ENCODE measurements at places on chromosomes 11 and 22.
A peak's percentile ranks its signal among the peaks of the same experiment; 100 is the strongest.

DNA sequence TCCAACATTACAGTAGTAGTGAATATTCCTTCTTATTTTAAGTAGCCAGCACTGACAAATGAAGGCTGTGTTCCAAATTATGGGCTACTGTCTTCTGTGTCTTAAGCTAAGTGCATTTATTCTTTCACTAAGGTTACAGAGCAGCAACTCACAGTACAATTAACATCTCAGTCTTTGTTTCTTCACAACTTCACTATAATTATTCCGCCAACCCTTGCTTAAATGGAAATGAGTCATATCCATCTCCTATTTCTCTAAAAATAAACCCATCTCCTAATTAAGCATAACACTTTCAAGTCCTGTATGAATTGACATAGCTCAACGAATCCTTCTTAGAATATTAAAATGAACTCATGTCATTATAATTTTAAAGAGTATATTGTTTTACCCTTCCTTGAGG is 6.7 kb downstream of the ETS1 start:
- DNase-seq, result no peak

GRCh38 chr22:41028841-41029240 is 63.6 kb upstream of the EP300 start:
- no peak for DNase-seq

GRCh38 chr22:47407461-47408025 is 645.1 kb downstream of the TBC1D22A start:
- DNase-seq, result no peak

- no peak for DNase-seq
These were observed 33.3 kb downstream of the ELF5 start for GRCh38 chr11:34480314-34480713.

- DNase-seq, result no peak
These were observed 25.8 kb upstream of the ST3GAL4 start for GRCh38 chr11:126329644-126330211.

GRCh38 chr11:123751781-123752180 is 2.5 kb downstream of the OR6X1 start:
- no peak for DNase-seq

GRCh38 chr11:35681163-35681767 is 18.7 kb downstream of the TRIM44 start:
- DNase-seq, result no peak

DNA sequence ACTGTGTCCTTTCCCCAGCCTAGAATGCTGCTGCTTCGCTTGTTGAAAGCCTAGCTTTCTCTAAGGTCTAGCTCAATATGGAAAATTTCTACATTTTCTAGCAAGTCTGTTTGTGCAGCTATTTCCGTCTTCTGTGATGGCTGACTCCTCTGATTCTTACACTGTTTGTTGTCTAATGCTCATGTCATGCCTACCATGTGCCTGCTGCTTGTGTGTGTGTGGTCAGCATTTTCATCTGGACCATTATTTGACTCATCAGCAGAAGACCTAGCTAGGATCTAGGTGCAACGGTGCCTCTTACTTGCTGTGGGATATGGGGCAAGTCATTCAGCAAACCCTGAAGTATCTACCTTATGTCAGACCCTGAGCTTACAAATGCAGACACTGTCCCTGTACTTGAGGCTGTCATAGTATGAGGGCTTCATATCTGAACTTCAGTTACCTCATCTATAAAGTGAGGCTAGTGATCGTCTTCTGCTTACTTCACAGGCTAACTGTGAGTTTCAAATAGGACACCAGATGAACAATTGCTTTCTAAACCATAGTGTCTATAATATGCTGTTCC is 86.5 kb upstream of the MYO18B start:
- no peak for DNase-seq

GRCh38 chr11:100174881-100175280 is 512.2 kb upstream of the ARHGAP42 start:
- no peak for DNase-seq

GRCh38 chr11:68362801-68363379 is 50.5 kb downstream of the LRP5 start:
- no peak for DNase-seq

DNA sequence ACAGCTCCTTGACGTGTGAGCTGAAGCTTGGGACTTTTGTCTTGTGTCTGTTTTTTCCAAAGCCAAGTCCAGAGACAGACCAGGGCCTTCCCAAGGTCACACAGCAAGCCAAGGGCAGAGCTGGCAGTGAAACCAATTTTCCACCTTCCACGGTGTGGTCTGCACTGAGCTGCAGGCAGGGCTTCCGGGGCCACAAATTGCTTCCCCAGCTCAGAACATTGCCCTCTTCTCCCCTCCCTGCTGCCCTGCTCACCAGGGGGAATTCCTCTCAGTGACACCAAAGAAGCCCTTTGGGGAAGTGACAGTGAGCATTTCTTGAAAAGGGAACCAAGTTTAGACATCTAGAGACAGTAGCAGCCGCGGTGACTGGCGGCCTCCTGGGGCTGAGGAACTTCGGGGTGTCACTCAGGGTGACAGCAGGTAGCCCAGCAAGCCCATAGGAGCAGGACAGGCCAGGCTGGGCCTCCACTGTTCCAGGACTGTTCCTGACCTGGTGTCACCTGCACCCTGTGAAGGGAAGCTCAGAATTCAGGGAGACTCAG is 9.2 kb downstream of the FXYD2 start:
- peak; percentile 46 for DNase-seq

DNA sequence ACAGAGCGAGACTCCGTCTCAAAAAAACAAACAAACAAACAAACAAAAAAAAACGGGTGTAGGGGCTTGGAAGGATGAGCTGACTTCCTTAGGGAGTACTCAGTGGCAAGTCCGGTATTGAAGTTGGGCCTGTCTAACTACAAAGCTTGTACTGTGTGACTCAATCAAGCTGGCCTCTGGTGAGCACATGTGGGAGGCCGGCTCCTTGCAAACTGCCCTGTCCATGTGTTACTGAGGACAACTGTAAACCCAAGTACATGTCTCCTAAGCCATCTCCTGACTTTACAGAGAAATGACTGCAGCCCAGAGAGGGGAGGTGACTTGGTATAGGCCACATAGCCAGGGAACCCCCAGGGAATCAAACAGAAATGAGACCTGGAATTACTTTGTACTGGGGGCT is 11.6 kb downstream of the RIBC2 start:
- no peak for DNase-seq

- DNase-seq, result no peak
These were observed 95.4 kb downstream of the RNF169 start for GRCh38 chr11:74844072-74844471.

GRCh38 chr11:61413496-61413895 is 16.3 kb downstream of the CPSF7 start:
- DNase-seq, result no peak

DNA sequence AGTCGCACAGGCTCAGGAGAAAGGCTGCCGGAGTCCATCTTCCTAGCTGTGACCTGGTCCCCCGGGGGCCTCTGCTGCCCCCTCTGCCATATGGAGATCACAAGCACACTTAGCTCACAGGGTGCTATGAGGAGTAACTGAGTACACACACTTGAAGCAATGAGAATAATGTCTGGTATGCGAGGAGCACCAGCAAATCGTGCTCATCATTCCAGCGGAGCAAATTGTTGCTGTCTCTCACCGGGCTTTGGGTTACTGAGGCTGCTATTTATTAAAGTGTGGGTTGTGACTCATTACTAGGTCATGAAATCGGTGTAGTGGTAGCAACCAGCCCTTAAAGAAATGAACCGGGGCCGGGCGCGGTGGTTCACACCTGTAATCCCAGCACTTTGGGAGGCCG is 48.1 kb upstream of the EIF3D start:
- DNase-seq, result no peak

- DNase-seq, result no peak
These were observed 31.8 kb downstream of the TMPRSS5 start for GRCh38 chr11:113674397-113674685.

- DNase-seq, result no peak
These were observed 433.6 kb downstream of the DYNC2H1 start for GRCh38 chr11:103542851-103543250.

DNA sequence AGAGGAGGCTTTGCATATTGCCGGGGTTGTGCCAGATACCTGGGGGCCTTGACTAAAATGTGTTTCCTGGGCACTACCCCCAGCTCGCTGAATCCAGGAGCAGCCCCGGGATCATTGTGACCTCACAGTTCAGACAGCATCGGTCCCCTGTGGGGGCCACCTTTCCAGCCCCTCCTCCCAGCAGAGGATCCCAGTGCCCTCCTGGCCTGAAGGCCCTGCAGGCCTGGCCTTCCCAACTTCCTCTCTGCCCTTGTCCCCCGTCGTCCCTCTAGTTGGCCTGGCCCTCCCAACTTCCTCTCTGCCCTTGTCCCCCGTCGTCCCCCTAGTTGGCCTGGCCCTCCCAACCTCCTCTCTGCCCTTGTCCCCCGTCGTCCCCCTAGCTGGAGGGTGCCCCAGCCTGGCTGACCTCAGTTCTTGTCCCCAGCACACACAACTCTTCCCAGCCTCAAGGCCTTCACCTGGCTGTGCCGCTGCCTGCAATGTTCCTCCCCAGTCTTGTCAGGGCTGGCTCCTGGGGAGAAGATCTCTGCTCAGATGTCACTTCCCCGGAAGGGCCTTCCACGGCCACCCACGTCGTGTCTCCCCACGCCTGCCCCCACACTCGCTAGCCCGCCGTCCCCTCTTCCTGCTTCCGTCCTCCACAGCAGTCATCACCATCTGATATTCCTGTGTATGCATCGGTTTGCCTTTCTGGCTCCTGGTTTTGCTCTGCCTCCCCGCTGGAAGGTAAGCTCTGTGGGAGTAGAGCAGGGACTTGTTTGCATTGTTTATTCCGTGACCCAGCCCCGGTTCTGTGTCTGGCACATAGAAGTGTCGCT is 12.6 kb upstream of the ANO1 start:
- DNase-seq, result no peak

DNA sequence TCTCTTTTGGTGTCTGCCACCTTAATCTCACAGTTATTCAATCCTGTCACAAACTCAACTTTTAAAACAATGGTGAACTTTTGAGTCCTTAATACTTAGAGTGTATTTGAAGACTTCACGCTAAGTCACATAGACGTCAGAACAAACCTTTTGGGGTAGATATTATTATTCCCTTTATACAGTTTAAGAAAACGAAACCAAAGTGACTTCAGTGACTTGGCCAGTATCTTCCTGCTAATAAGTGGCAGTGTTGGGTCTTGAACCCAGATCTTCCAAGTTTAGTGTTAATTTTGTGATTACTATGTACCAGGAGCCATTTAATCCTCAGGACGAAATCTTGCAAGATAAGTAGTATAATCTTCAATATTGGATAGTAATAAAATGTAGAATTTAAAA is 691 bp downstream of the CEP295 start:
- DNase-seq, result no peak

GRCh38 chr11:92685049-92685448 is 284.4 kb upstream of the MTNR1B start:
- DNase-seq, result no peak

- DNase-seq, result no peak
These were observed 360.2 kb downstream of the CADM1 start for GRCh38 chr11:115144014-115144413.

DNA sequence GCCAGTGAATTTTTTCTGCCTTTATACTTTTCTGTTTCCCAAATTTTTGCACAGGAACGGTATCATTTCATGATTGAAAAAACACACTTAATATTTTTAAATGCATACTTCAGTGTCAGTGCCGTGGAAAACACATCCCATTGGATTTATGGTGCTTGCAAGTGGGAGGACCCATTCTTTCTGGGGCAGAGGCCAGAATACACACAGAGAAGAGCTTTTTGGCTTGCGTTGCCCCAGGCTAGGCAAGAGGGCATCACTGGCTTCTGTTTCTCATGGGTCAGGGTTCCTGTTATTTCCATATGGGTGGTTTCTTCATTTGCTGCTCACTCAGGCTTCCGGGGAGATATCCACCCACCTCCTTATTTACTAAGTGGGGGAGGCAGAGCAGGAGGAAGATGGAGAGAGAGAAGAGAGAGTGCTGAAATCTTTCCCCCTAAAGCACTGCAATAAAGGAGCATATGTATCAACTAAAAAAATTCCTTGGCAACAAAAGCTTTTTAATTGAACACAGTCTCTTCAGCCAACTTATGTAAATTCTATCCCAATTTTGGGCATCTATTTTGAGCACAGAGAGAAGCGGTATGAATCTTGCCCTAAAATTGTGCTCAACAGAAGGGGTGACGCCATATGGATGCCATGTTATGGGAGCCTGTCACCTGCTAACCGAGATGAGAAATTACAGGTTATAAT is 66.0 kb upstream of the KIRREL3 start:
- no peak for DNase-seq

GRCh38 chr22:42939941-42940653 is 74.9 kb downstream of the PACSIN2 start:
- DNase-seq, result no peak

DNA sequence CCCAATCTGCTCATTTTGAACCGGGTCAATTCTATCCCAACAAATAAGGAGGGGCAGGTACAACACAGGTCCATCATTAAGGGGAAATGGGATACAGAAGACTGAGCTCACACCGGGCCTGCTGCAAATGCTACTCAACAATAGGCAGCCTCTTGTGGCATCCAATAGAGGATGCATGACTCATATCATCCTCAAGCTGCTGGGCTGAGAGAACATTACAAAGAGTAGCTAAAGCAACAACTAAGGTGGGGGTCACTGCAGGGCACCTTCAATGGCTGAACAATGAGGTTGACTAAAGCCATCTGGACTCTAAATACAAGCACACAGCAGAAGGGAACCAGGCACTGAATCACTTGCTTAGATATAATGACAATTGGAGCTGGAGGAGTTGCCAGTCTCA is 130.1 kb upstream of the SYN3 start:
- DNase-seq, result no peak

- no peak for DNase-seq
These were observed 181.0 kb downstream of the TENM4 start for GRCh38 chr11:79259800-79260199.

- no peak for DNase-seq
These were observed 252.3 kb downstream of the KIRREL3 start for GRCh38 chr11:126748100-126748791.

GRCh38 chr11:11558826-11559225 is 63.0 kb downstream of the GALNT18 start:
- DNase-seq, result no peak

GRCh38 chr11:129416080-129416820 is 40.6 kb downstream of the BARX2 start:
- DNase-seq, result no peak

Measured in stimulated activated CD4-positive, alpha-beta T cell treated with anti-CD3 and anti-CD28 coated beads, Interleukin-1b, Interleukin-23, amount 100 ng/mL, for 1 hour (primary cell).